ENCODE measurements at places on chromosomes 12 and 14.

DNA sequence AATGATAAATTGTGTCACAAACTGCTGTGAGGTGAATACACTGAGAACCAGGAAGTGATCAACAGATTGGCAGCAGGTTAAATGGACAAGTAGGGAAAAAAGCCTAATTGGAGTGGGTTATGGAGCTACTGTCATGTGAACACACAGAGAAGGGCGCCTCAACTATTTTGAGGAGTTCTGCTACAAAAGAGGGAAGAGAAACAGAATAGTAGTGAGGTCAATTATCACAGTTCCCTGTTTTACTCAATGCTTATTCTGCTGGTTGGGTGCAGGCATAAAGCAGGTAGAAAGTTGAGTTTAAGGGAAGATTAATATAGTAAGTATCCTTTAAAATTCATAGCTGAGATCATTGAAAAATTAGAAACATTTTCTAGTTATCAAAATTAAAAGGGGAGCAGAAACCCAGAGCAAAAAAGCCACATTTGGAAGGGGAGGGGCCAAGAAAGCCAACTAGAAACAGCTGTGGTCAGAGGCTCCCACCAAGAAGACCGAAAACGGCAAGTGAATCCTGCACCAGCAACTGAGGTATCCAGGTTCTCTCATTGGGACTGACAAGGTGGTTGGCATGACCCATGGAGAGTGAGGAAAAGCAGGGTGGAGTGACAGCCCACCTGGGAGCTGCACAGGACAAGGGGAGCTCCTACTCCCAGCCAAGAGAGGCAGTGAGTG, 105.7 kb downstream of the ZC3H14 start:
- DNase-seq = no peak

GRCh38 chr14:51453869-51454268, 197.8 kb upstream of the FRMD6 start:
- no peak for DNase-seq

GRCh38 chr12:68595241-68595640, 15.5 kb upstream of the RAP1B start:
- DNase-seq = no peak

- no peak for DNase-seq
Measured at GRCh38 chr14:24136684-24137528, 912 bp downstream of the PSME1 start.

DNA sequence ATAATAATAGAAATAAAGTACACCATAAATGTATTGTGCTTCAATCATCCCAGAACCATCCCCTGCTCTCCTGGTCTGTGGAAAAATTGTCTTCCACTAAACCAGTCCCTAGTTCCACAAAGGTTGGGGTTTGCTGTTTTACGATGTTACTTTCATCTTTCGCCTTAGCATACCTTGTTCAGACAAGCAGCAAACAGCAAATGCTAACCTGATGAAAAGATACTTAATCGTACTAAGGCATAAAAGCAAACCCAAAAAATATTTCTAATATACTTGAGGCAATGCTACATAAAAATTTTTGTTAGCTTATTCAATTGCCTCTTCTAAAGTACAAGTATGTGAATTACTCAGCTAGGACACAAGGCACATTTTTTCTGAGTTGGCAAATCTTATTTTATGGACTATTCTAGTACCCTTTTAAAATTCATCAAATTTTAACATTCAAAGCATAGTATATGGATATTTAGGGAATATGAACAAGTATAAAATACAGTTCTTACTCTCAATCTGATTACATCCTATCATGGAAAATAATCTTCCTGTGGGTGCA, 97.1 kb upstream of the PLEKHG7 start:
- no peak for DNase-seq

DNA sequence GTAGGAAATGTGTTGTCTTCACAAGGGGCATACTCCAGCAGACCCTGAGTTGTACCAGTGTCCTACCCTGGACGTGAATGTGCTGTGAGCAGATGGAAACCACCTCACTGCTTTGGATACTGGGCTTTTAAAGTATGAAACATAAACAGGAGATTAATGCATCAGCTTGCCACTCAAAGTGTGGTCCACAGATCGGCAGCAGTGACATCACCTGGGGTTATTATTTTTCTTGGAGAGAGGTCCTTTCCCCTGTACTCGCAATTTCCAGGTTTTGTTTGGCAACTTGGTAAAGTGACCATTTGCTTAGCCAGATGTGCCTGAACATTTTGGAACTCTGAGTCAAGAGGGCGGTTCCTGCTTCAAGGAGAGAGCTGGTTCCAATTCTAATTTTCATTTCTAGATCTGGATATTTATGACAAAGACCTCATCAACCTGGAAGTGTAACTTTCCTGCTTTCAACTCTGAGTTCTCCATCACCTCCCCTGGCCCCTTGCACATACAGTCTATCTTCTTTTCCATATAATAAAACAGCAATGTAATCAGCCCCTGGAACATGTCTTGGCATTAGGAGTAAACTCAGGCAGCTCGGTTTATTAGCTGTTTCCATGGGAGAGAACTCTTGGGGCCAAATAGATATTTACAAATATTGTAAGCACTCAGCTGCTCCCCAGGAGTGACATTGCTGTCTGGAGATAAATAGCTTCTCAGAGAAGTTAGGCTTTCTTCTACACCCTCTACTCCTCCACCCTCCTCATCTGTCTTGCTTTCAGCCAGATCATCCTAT, 237.0 kb upstream of the TBX3 start:
- no peak for DNase-seq

DNA sequence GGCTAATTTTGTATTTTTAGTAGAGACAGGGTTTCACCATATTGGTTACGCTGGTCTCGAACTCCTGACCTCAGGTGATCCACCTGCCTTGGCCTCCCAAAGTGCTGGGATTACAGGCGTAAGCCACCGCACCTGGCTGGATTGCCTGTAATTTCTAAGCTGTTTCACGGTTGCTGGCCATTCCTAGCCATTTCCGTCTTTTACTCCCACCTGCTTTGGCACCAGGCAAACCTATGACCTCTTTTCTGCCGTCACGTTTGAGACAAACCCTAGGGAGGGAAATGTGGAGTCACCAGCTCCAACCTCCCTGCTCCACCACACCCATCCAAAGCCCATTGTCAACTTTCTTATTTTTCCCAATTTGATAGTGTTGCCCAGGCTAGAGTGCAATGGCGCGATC, 1.2 kb downstream of the GPR132 start:
- DNase-seq = no peak

GRCh38 chr12:124506145-124506831, 61.1 kb downstream of the NCOR2 start:
- DNase-seq = no peak

DNA sequence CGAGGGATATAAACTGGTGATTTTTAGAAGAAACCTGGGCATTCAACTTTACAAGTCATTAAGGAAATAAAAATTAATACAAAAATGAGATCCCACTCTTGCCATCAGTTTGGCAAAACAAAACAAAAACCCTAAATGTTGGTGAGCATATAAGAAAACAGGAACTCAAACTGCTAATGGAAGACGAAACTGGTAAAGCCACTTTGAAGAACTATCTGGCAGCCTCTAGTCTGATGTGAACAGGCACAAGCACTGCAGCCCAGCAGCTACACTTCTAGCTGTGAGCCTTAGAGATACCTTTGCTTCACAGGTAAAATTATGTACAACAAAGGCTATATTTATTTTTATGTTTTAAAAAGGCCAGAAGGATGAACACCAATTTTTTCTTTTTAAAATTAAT, 459.6 kb downstream of the ZFP36L1 start:
- DNase-seq = no peak

DNA sequence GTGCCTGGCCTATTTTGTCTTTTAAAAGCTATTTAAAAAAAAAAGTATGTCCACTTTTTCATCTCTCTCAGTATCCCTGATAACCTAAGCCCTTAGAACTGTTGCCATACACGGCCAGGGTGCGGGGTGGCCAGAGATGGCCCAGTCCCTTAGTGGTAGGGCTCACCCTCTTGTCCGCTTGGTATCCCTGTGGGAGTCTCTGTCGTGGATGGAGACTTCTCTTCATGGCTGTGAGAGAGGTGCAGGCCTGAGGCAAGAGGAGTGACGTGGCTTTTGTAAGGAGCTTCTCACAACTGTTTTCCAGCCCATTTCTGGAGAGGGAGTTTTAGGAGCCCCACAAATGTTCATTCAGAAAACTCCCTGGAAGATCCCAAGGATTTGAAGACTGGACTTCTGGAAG, 26.8 kb downstream of the XRCC3 start:
- DNase-seq = no peak

DNA sequence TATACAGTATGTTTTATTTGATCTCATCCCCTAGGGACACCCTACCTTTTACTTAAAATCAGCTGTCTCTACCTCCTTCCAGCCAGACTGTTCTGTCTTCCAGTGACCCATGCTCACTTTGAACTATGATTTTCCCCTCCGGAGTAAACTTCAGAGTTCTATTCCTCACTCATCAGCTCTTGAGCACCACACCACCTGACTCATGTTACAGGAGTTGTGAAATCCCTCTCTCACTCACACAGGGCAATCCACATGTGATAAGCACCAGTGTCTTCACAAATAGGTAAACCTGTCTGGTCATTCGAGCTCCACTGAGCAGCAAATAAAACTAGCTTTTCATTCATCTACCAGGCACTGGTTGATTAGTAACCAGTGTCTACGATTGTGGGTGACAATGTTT, 177.3 kb upstream of the BMP4 start:
- no peak for DNase-seq

DNA sequence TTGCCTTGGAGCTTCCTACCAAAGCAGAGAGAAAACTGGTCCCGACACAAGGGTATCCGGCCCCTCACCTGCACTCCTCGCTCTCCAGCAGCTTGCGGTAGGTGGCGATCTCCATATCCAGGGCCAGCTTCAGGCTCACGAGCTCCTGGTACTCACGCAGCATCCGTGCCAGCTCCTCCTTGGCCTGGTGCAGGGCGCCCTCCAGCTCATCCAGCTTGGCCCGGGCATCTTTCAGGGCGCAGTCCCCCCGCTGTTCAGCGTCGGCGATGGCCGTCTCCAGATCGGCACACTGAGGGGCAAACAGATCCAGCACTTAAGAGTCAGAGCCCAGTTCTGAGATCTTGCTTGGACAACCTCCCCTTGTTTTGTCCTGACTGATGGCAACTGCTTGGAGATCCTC, 13.7 kb downstream of the KRT72 start:
- no peak for DNase-seq

- DNase-seq = no peak
Measured at GRCh38 chr14:41349289-41349910, 257.3 kb upstream of the LRFN5 start.

DNA sequence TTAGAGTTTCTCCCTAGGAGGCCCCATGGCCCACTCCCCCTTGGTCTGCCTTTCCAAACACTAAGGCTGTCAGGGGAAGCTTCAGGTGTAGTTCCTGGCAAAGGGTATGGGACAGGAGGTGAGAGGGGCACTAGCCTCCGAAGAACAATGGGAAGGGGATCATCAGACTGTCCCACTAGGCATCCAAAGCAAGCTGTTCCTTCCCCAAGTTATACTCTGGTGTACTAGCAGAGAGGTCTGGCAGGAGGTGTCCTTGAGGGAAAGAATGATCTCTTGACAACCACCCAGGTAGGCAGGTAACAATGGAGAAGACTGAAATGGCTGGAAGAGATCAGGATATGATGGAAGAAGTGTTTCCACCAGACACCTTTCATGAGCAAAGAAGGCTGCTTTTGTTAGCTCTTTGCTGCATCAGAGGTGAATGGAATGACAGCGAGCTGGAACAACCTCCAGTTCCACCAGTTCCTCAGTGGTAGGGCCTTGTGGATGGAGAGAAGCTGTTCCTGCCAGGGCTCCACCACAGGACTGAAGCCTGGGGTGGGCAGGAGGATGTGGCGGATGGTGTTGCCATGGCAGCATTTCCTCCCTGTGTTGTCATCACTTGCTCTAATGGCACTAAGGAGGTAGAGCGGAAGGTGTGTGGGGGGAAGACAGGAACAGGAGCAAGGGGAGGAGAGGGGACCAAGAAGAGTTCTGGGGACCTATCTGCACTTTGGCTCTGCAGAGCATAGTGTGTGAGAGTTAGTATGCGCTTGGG, 2.3 kb upstream of the AGAP2 start:
- DNase-seq = peak; percentile 71

DNA sequence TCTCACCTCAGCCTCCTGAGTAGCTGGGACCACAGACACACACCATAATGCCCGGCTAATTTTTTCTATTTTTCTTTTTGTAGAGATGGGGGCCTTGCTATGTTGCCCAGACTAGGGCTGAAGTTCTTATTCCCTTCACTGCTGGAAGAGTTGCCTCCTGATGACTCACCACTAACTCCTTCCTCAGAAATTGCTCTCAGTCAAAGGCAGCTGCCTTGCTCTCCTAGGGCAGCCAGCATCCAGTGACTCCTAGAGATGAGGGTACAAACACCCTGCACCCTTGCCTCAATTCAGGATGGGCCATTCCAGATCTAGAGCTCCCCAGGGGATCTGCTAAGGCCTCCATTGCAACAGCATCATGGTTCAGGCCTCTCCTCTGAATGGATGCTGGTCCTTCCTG, 54.0 kb upstream of the RASSF8 start:
- DNase-seq = no peak

DNA sequence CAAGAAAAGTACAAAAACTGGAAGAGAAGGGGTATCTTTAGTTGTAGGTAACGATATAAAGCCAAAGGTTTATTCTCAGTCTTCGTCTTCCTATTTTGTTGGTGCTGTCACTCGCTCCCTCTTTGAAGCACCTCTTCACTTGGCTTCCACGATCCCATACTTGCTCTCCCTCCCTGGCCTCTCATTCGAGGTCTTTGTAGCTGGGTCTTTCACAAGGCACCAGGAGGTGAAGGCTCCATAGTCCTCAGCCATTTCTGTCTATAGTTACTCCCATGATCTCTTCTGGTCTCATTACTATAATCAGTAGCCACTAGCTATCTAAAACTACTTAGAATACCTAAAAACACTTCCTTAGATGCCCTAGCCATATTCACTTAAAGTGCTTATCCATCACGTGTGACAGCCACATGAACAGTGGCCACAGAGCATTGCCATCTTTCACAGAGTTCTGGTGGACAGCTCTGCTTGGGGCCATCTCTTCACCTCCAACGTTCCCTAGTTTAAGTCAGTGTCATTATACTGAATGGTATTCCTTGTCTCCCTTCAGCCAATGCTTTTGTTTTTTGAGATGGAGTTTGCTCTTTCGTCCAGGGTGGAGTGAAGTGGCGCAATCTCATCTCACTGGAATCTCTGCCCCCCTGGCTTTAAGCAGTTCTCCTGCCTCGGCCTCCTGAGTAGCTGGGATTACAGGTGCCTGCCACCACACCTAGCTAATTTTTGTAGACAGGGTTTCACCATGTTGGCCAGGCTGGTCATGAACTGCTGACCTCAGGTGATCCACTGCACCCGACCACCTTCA, 57.1 kb downstream of the ATP2A2 start:
- no peak for DNase-seq

GRCh38 chr12:68882251-68882964, 50.6 kb downstream of the CPM start:
- DNase-seq = no peak

DNA sequence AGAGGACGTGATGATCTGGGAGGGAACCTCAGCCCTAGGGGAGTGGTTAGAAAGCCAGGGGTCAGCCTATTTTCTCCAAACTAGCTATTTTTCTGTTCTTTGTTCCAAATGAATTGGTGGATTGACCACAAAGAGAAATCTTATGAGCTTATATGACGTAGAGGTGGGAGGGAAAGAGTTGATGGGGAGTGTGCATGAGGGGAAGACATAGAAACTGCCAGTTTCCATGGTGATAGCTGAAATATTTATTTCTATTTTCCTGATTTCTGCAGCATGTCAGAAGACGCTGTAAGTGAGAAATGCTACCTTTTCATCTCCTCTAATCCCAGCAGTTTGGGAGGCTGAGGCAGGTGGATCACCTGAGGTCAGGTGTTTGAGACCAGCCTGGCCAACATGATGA, 51.4 kb upstream of the CISTR start:
- no peak for DNase-seq
